ENCODE measurements at places on chromosomes 2 and 18.

- DNase-seq, result no peak
Observed at GRCh38 chr2:202508686-202509085, 126.1 kb upstream of the FAM117B start.

DNA sequence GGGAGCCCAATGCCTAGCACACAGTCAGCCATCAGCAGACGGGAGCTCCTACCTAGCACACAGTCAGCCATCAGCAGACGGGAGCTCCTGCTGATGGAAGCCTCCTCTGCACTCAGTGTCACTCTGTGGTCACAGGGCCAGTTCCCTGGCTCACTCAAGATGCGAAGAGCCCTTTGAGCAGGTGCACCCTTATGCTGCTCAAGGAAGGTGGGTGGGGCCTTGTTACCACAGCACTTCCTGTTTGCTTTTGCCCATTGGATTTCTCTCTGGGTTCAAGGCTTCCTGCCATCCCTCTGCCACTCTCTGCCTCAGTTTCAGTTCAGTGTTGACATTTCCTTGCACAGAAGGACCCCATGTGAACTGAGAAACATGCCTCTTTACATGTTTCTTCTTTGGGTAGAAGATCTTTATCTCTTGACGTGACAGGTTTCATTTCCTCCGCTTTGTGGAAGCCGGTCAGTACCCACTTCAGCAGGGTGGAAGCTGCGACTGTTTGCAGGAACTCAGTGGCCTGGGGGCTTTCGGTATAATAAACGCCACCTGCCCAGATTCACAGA is 11.6 kb downstream of the TRIB2 start:
- no peak for DNase-seq

DNA sequence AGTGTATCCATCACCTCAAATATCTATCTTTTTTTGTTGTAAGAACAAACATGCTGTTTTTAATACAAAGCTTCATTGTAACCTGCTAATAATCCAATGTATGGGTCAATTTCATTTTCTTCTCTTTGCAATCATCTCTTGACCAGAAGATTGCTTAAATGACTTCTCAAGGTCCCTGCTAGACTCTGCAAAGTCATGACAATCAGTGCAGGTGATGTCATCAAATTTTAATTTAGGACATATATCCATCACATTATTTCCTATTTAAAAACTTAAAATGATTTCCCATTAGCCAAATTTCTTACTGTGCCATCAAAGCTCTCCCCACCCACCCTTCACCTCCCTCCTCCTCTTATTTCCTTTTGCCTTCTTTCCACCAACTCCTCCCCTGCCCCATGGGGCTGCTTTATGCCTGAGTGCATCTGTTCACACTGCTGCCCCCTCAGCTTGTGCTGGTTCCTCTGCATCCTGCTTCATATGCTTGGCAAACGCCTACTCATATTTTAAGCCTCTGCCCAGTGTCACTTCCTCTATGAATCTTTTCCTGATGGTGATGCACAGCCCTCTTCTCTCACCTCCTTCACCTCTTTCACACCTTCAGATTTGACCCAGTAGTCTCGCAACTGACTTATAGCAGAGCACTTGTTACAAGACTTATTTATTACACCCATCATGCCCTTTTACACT is 20.3 kb downstream of the PLEK start:
- DNase-seq, result no peak

- DNase-seq, result no peak
Observed at GRCh38 chr2:105297216-105297615, 32.3 kb downstream of the TGFBRAP1 start.

DNA sequence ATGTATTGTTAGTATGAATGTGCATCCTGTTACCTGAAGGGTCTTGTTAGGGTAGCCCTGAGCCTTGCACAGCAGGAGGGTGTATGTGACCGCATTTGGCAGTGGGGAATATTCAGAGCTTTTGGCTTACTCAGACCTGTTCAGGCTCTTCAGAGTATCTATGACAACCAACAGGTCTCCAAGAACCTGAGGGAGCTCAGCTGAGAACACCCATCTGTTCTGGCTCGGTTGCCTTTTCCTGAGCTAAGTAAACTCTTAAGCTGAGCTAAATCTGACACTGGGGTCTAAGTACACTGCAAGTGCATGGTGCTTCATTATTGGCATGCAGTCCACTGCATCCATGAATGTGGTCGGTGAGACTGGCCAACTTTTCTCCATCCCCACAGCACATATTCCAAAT is 92.4 kb upstream of the CHST9 start:
- no peak for DNase-seq

Data from fibroblast of the conjunctiva (primary cell).